ENCODE measurements at places on chromosomes 4 and X.

DNA sequence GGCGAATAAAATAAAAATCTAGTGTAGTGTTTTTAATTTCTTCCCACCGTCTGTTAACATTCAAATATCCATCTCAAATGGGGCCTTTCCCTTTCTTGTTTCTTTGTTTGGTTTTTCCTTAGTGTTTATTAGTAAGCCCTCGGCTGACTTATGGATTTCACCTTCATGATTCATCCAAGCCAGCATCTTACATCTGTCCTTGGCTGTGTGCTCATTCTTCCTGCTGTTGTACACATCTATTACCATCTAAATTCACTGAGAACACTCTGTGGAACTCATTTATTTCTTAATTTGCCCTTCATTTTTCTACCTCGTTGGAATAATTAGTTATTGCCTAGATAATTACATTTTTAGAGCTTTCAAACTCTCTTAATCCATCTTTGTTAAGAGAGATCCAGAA, 84.9 kb downstream of the SPCS3 start:
- no peak for DNase-seq

GRCh38 chr4:158903079-158903456, 134.2 kb downstream of the FNIP2 start:
- DNase-seq = no peak

- no peak for DNase-seq
These were observed 98.2 kb upstream of the PGRMC2 start for GRCh38 chr4:128385683-128386304.

DNA sequence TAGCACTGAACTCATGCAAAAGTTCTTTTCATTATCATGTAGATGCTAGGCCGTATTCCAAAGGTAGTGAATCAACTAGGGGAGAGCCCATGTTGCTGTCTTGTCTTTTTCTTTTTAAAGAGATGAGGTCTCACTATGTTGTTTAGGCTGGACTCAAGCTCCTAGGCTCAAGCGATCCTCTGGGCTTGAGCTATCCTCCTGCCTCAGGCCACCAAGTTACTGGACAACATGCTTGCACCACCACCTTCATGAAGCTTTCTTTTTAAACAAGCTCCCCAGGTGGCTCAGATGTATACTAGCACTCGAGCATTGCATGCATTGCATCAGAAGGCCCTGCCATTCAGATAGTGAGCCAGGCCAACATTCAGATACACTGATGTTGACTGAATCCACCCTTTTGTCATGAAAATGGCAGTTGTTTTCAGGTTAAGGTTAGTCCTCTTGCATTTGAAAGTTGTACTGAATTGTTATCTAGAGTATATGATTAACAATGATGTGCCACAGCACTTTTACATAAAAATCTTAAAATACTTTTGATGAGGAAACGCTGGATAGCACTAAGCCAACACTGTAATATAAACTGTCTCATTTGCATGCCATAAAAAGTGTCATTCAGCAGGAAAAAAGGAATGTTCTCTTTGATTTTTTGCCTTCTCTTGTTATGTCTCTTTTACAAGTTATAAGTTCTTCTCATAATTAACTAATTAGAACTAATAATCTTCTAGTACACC, 76.7 kb downstream of the FNIP2 start:
- no peak for DNase-seq

GRCh38 chr4:123830930-123831329, 434.3 kb downstream of the SPRY1 start:
- DNase-seq = no peak

- DNase-seq = no peak
These were observed 239.5 kb downstream of the PRDM5 start for GRCh38 chr4:120682981-120683380.

DNA sequence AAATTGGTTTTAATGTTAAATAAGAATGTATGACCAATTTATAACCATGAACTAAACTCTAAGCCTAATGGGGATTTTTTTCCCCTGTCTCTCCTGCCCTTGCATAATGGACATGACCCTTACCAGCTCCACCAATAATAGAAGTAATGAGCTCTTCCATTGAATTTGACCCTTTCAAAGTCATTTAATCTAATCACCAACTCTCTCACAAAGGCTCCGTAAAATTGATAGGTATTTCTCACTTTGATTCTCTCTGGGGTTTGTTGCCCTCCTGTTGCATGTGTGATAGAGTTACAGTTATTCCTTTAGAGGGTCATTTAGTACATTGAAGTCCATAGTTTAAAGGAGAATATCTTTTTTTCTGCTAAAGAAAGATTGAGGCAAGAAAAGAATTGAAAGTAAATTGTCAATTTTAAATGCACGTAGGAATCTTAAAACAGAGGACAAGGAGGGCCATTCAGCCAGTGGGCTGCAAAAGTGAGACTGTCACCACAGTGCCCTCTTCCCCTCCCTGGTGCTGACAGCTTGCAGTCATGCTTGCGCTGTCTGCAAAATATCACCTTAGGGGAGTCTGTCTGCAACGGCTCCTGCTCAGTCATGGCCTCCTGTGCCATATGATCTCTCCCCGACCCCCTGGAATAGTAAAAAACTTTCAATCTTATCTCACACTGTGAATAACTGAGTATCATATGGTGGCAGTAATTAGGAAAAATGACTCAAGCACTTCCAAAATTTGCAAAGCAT, 307.5 kb upstream of the GNPDA2 start:
- DNase-seq = no peak

DNA sequence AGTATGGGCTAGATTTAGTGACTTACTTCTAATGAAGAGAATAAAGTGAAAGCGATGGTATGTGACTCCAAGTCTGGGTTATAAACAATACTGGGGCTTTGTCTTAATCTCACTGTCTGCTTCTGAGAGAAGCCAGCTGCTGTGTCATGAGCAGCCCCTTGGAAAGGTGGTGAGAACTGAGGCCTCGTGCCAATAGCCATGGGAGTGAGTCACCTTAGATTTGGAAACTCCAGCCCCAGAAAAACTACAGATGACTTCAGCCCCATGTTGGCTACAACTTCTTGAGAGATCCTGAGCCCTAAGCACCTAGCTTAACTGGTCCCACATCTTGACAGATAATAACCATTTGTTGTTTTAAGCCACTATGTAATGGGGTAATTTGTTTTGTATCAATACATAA, 77.6 kb downstream of the CWH43 start:
- no peak for DNase-seq

DNA sequence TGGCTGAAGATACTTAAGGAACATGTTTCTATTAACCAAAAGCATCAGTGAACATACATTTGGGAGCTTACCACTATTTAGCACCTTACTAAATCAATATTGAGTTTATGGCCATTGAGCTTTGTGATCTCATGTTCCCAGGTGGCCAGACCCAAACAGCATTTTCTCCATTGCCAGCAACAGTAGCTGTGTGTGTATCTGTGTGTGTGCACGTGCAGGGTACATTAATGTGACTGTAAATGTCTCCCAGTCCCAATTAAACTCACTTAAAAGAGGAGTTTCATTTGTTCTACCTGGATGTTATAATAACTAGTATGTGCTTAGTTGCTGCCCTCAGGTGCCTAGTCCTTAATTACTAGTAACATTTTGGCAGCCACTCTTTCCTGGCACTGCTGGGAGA, 282.4 kb downstream of the NR3C2 start:
- DNase-seq = no peak

DNA sequence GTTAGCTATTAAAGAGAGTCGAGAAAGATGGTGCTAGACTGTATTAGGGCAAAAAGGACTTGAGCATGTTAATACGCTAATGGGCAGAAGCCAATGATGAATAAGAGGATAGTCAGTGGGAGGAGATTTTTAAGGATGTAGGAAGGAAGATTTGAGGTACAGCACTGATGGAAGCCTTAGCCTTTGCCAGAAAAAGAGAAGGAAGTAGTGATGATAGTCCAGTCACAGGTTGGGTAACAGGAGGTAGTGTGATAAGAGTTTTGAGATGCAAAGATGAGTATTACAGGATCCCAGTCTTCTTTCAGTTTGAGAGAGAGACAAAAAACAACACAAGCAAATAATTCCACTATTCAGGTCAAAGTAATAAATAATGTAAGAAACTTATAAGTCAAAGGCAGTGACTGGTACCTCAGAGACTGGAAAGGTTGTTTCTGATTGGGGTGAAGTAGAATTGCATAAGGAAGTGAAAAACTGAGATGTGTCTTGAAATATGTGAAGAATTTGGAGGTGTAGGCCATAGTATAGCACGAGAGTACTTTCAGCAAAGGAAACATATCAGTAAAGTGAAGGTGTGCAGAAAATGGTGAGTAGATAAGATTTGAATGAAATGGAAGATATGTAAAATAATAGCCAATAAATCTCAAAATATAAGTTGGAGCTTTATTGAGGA, 22.1 kb upstream of the NDNF start:
- no peak for DNase-seq

DNA sequence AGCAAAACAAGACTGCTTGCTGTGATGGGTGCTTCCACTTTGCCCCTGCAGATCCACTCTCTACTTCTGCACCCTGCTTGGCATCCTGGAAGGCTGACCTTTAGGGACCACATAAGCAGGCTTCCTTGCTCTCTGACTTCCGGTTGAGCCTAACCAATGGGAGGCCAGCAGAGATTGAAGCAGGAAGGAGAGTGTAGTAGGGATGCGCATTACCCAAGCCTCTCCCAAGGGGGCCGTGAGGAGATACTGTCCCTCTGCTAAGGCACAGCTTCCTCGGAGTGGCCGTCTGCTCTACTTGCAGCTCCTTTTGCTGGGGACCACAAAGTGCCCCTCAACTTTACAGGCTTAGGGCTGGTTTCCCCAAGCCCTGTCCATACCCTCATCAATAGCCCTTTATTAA, 624.3 kb upstream of the TENM3 start:
- DNase-seq = no peak

GRCh38 chr4:10102474-10103332, 13.9 kb downstream of the WDR1 start:
- DNase-seq = no peak

DNA sequence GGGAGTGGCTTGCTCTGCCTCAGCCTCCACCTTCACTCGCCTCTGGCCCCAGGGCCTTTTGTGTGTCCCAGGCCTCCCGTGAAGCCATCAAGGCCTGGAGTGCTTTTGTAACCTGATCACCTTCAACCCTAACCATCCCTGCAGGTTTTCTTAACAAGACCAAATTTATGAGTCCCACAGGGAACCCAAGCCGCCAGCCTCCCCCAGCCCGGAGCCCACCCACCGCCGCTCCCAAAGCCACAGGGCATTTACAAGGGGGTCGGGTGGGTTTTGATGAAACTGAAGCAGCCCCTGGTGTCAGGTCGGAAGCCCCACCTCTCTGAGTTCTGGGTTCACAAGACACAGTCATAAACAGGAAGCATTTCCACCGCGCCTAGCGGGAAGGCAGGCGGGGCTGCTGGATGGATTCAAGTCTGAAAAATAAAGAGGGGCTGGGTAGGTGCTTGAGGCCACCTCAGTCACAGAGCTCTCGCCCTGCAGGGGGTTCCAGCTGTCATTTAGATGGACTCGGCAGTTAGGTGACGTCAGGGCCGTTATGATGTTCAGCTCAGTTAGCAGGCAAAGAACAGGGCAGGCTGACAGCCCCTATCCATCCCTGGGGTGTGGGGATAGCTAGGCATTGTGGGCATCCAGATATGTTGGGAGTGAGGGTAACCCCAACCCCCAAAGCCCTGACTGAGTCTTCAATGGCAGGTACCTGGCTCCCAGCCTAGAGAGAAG, 128.5 kb downstream of the BCOR start:
- peak; percentile 27 for DNase-seq

- DNase-seq = no peak
These were observed 305.7 kb downstream of the PDGFC start for GRCh38 chr4:156665780-156666366.

DNA sequence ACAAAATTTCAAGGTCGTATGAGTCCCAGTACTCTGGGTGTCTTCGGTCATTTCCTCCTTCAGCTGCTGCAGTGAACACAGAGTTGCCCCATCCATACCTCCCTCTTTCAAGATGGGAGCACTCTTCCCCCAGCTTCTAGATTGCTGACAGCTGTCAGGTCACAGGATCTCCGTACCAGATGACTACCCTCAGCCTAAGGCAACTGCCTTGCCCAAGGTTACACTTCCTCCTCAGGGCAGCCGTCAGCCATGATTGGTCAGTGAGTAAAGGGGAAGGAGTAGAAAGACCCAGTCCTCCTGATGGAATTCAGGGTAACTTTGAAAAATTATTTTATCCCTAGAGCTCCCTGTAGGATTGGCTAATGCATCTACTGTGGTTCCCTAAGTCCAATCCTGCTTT, 81.6 kb downstream of the NAF1 start:
- no peak for DNase-seq

- DNase-seq = no peak
These were observed 67.9 kb upstream of the AFAP1 start for GRCh38 chr4:8007581-8007980.

GRCh38 chr4:168741281-168742173, 244.7 kb downstream of the PALLD start:
- DNase-seq = no peak

DNA sequence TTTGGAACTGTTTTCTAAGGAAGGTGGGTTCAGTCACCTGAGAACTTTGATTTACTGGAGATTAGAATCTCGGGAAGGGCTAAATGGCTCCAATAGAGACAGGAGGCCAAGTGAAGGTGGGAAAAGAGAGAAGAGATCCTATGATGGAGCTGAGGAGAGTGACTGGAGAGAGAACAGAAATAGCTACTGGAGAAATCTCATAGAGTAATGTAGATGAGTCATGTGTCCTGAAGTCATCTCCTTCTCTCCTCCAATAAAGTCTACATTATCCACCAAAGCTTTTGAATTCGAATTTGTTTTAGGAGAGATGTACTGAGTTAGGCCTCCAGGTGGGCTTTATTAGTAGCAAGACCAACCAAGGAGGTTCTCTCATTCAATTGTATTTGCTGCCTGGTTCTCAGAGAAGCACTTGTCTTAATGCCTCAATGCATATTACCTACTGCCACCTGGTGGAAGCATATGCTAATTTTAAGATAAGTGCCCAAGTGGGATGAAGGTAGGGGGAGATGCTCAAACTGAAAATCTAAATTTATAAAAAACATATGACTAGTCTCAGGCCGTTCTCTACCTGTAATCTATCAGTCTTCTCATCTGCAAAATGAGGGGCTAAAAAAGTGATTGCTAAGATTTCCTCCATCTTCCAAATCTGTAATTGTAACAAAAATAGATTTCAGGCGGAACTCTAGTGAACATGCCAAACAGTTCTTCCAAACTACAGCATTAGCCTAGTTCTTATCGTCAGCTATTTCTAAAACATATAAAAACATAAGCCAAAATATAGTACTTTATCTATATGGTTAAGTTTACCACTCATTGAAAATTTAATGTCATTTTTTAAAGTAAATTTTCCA, 24.4 kb downstream of the TXK start:
- no peak for DNase-seq

- no peak for DNase-seq
These were observed 23.8 kb upstream of the CD38 start for GRCh38 chr4:15754323-15754722.

DNA sequence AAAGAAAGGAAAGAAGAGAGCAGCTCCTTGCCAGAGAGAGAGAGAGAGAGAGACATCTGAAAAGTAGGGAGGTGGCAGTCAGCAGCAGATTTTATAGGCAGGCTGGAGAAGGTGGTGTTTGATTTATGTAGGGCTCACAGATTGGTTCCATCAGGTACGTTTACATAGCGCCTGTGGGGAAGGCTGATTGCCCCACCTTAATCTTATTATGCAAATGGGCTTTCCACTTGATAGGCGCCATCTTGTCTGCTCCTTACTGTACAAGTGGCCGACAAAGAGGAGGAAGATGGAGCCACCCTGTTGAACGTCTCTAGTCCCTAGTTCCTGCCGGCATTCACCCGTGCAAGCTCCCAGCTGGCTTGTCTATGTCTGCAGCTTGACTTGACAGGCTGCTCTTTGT, 49.1 kb upstream of the DHRSX start:
- DNase-seq = peak; percentile 4

GRCh38 chr4:117357437-117357836, 272.1 kb upstream of the TRAM1L1 start:
- DNase-seq = no peak

GRCh38 chr4:111864066-111864465, 281.2 kb upstream of the FAM241A start:
- DNase-seq = no peak

All from left colon (tissue), 2 donors.